ENCODE measurements at places on chromosomes 13 and 19. TPM values are rescaled to one million over a fixed set of nuclear protein-coding genes. Genes with fewer than 3 reads are reported as not detected.

- peaks cover 27% of the 10 kb centered on the region for H3K4me1 ChIP-seq
- H3K27me3 ChIP-seq = no peaks in the 10 kb centered on the region
- no peak overlapping the region for H3K4me3 ChIP-seq
- no peak for DNase-seq
These were observed 292.9 kb downstream of the DNAJC15 start for GRCh38 chr13:43316281-43316680.

GRCh38 chr13:35841060-35841521 lies 290.1 kb downstream of the DCLK1 start:
- no peaks in the 10 kb centered on the region for H3K36me3 ChIP-seq
- H3K4me3 ChIP-seq = no peak overlapping the region
- H3K27me3 ChIP-seq = no peaks in the 10 kb centered on the region
- no peak overlapping the region for H3K27ac ChIP-seq
- H3K4me1 ChIP-seq = no peaks in the 10 kb centered on the region

The ZNF333 gene
- 3.4 TPM for total RNA-seq

DNA sequence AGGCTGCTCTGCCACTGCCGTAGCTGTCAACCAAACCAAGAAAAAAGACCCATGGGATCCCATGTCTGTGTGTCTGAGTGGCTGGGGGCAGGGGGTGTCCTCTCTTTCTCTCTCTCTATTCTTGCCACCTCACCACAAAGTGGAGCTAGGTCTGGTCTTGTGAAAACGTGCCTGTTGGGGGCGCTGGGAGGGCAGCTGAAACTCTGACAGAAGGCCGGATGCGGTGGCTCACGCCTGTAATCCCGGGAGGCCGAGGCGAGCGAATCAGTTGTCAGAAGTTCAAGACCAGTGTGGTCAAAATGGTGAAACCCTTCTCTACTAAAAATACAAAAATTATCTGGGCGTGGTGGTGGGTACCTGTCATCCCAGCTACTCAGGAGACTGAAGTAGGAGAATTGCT lies 29.2 kb downstream of the ZNF146 start:
- DNase-seq = no peak
- no peak overlapping the region for H3K4me3 ChIP-seq
- H3K27me3 ChIP-seq = no peaks in the 10 kb centered on the region
- no peaks in the 10 kb centered on the region for H3K36me3 ChIP-seq

The NLRP12 gene
- 0.33 TPM for total RNA-seq

GRCh38 chr13:20993211-20993610 lies 68.2 kb downstream of the LATS2 start:
- H3K4me1 ChIP-seq = no peaks in the 10 kb centered on the region
- no peaks in the 10 kb centered on the region for H3K27me3 ChIP-seq
- H3K4me3 ChIP-seq = no peak overlapping the region
- H3K36me3 ChIP-seq = no peaks in the 10 kb centered on the region

GRCh38 chr13:45508776-45509175 lies 44.0 kb downstream of the COG3 start:
- no peak for DNase-seq
- H3K4me3 ChIP-seq = no peak overlapping the region
- H3K36me3 ChIP-seq = peaks cover 4% of the 10 kb centered on the region
- no peak overlapping the region for H3K27ac ChIP-seq

DNA sequence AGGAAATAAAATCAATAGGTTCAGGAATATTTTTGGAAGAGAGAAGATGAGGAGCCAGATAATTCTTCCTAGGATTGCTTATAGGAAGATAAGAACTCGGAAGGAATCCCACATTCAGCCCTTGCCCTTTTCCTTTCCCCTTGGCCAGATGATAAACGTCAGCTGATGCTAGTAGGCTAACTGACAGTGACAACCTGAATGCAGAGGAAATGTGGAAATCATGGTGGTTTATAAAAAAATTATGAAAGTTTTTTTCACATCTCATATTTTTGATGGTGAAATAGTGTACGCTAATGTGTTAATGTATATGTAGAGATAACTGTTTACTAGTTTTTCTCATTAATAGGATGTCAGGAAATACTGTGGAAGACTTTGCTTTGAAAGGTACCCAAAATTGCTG lies 56.9 kb downstream of the EDNRB start:
- no peak for DNase-seq
- no peak overlapping the region for H3K27ac ChIP-seq

- H3K27ac ChIP-seq = no peak overlapping the region
- H3K4me1 ChIP-seq = no peaks in the 10 kb centered on the region
- peaks cover 17% of the 10 kb centered on the region for H3K36me3 ChIP-seq
- H3K27me3 ChIP-seq = no peaks in the 10 kb centered on the region
- DNase-seq = no peak
These were observed 38.5 kb downstream of the USPL1 start for GRCh38 chr13:30656178-30656577.

The CTXN1 gene
- not detected for total RNA-seq

The LILRB3 gene
- total RNA-seq = 8.7 TPM

- H3K4me1 ChIP-seq = no peaks in the 10 kb centered on the region
- no peaks in the 10 kb centered on the region for H3K36me3 ChIP-seq
- no peaks in the 10 kb centered on the region for H3K27me3 ChIP-seq
These were observed 65.1 kb downstream of the KCNRG start for GRCh38 chr13:50080203-50080910.

The SIGLEC12 gene
- 0.12 TPM for total RNA-seq

GRCh38 chr13:78152415-78152814 lies 233.8 kb upstream of the EDNRB start:
- DNase-seq = no peak
- no peaks in the 10 kb centered on the region for H3K4me1 ChIP-seq
- no peaks in the 10 kb centered on the region for H3K36me3 ChIP-seq
- no peak overlapping the region for H3K27ac ChIP-seq
- H3K27me3 ChIP-seq = no peaks in the 10 kb centered on the region
- H3K4me3 ChIP-seq = no peak overlapping the region

The SCGB2B2 gene
- 0.20 TPM for total RNA-seq

- H3K4me3 ChIP-seq = no peak overlapping the region
- no peak for DNase-seq
- no peaks in the 10 kb centered on the region for H3K36me3 ChIP-seq
- H3K27me3 ChIP-seq = no peaks in the 10 kb centered on the region
- no peaks in the 10 kb centered on the region for H3K4me1 ChIP-seq
- H3K27ac ChIP-seq = no peak overlapping the region
These were observed 35.4 kb upstream of the INTS6 start for GRCh38 chr13:51488212-51488611.

DNA sequence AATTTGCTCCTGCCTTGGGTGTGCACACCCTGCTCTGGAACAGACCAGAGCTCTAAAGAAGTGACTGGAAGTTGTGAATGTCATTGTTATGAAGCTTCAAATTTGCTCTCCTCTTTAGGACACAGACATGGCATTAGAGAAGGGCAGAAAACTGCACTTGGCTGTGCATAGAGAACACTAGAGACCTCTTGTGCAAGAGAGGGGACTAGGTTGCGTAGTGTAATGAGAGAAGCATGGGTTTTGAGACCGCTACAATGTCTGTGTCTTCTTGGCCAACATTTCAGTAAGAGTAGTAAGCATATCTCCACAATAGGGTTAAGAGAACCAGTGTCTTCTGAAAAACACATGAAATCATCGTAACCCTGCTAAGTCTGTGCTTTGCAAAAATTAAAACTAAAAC lies 423.3 kb downstream of the SPRY2 start:
- H3K27ac ChIP-seq = no peak overlapping the region
- H3K27me3 ChIP-seq = no peaks in the 10 kb centered on the region
- no peaks in the 10 kb centered on the region for H3K36me3 ChIP-seq
- DNase-seq = no peak

The LYL1 gene
- 3.7 TPM for total RNA-seq

DNA sequence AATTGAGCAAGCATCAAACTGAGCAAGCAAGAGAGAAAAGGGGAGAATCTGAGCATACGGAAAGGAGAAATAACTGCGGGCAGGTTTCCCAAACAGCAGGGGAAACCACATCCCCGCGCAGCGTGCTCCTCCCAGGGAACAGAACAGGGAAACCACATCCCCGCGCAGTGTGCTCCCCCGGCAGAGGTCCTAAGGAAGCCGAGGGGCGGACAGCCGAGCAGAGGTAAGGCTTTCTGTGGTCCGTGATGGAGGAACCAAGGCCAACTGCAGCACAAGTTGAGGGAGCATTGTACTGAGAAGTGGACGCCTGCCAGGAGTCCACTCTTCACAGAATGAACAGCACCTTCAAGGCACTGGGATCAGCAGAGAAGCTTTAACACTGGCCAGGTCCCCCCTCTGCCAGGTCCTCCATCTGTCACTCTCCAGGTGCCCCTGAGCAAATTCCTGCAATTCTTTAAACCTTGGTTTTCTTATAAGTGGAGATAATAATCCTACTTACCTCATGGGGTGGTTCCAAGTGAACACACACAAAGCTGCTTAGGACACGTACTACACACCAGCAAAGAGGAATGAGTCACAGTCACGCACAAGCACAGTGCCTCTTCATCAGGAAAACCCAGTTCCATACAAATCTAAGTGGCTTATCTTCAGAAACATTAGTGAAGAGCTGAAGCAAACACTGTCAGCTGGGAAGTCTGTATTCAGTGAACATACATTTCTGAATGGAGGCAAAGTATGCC lies 23.0 kb upstream of the LAMP1 start:
- DNase-seq = no peak
- no peak overlapping the region for H3K27ac ChIP-seq
- H3K4me1 ChIP-seq = no peaks in the 10 kb centered on the region
- no peak overlapping the region for H3K4me3 ChIP-seq

DNA sequence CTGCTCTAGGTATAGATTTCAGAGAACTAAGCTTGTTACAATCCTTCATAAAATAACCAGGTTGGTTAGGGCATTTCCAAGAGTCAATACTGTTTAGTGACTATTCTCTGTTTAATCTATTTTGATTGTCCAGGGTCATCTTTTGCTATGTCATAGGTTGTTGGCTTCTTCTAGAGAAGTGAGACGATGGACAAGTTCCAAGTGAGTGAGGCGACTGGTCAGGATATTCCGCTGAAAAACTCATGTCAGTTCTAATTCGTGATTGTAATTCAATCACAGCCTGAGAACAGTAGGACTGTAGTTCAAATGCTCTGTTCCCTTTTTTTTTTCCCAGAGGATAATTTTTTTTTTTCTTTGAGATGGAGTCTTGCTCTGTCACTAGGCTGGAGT lies 15.8 kb upstream of the ALOX5AP start:
- H3K27ac ChIP-seq = no peak overlapping the region
- DNase-seq = no peak
- H3K27me3 ChIP-seq = no peaks in the 10 kb centered on the region
- H3K4me1 ChIP-seq = no peaks in the 10 kb centered on the region
- no peaks in the 10 kb centered on the region for H3K36me3 ChIP-seq

DNA sequence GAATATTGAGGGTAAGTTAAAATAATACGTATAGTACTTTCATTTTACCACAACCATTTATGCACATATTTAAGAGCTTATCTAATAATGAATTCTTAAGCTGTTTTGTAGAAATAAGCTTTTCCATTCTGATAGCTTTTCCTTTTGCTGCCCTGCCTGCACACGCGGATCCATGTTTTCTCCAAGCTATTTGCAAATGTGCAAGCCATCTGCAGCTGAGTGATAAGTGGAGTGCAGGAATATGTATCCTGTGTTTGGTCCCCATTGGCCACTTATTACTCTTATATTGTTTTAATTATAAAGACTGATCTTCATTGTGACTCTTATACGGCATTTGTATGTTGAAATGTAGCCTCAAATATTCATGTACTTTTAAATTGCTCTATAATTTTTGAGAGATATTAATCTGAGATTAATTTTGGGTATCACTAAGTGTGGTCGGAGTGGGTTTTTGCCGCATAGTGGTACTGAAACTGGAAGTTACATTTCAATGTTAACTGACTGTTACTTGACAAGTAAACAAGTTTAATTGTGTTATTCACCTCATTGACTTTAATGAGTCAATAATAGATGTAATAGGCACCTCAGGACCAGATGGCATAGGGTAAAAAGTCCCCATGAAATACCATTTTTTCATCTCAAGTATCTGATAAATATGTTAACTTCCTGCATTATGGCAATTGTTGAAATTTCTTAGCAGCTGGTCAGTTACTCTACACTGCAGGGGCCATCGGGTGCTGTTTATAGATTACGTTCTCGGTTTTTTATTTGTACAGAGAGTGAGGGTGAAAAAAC lies 1567.4 kb downstream of the EFNB2 start:
- no peaks in the 10 kb centered on the region for H3K4me1 ChIP-seq
- no peak overlapping the region for H3K4me3 ChIP-seq
- no peak overlapping the region for H3K27ac ChIP-seq
- H3K27me3 ChIP-seq = no peaks in the 10 kb centered on the region

The FCHO1 gene
- total RNA-seq = 0.93 TPM

The PTPRS gene
- total RNA-seq = 37.3 TPM

The WDR87 gene
- total RNA-seq = not detected

DNA sequence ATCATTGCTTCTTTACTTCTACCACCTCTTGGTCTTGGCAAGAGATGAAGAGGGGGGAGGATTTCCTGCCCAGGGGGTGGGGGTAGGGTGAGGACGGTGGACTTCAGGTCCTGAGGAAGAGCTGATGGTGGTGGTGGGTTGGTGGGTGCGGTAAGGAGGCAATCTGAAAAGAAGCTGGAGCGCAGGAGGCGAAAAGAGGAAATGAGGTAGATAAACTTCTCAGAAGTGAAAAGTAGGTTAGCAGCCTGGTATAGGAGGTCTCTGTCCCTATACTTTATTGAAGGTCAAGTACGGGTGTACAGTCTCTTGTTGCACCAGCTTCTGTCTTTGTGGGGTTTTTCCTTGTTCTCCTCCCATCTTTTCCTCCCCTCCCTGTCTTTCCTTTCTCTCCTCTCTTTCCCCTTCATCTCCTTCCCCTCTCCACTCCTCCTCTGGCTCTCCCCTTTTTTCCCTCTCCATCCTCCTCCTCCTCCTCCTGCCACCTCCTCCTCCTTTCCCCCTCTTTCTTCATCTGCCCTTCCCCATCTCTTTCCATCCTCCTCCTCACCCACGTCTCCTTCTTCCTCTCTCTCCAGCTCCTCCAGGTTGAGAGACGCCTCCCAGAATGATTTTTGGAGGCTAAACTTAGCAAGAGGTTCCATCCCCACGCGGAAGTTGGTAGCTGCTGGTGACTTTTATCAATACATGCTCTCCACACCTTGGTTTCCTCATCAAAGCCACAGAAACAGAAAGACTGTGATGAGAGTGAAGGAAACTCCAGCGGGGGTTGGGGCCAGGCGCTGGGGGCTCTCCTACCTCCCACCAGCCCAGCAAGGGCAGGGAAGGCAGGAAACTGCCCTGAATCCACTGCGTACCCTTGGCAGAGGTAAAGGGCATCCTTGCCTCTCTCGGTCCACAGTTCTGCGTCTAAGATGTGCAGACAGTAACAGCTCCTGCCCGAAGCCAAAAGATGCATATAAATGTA lies 15.3 kb downstream of the TNFSF14 start:
- H3K27me3 ChIP-seq = no peaks in the 10 kb centered on the region
- H3K36me3 ChIP-seq = no peaks in the 10 kb centered on the region
- H3K27ac ChIP-seq = no peak overlapping the region
- H3K4me1 ChIP-seq = no peaks in the 10 kb centered on the region
- H3K4me3 ChIP-seq = no peak overlapping the region

Measured in right lobe of liver (tissue), 6 donors.